ENCODE measurements at places on chromosomes 1 and 21.

GRCh38 chr1:207309745-207310273 lies 11.7 kb upstream of the CD55 start:
- DNase-seq, result peak; percentile 92

DNA sequence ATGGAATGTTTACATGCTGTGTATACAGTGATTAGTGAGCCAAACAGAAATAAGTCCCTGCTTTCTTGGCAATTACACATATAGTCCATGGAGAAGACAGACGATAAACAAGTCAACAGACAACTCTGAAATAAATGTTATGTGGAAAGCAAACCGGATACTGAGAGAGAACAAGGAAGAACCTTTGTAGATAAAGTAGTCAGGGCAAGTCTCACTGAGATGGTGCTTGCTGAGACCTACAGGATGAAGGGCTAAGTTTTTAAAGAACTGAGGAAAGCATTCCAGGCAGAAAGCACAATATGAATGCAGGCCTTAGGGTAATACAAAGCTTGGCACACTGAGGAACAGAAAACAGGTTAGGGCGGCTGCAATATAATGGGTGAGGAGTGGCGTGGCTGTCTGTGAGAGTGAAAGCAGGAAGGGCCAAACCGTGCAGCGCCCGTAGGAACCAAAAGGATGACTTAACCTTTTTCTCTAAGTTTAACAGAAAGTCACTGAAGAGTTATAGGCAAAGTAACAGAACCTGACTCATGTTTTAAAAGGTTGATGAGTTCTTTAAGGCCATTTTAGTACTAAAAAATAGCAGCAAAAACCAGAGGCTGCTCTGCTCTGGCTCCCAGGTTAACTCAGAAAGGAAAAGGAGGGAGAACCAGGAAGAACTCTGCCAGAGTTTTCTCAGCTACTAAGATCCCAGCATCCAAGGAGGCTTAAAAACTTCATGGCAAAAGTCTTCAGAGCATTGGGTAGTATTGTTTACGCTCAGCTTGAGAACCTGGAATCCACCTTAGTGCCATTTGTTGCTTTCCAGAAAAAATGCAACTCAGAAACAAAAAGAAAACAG lies 8.7 kb upstream of the TTF2 start:
- DNase-seq, result peak; percentile 41

- DNase-seq, result no peak
These were observed 757.3 kb downstream of the LTN1 start for GRCh38 chr21:28235169-28235895.

GRCh38 chr1:72567521-72567920 lies 285.2 kb upstream of the NEGR1 start:
- no peak for DNase-seq

DNA sequence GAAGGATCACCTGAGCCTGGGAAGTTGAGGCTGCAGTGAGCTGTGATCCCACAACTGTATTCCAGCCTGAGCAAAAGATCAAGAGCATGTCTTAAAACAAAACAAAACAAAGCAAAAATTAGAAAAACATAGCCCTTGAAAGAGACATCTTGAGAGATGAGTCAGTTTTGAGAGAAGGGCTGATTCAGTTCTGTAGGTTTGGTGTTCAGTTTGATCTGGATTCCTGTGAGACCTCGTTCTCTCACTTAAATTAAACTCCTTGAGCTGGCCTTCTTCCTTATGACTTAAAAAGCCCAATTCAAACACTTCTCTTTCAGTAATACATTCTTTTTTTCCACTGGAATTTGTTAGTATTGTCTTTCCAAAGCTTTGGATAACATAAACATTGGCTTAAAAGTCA lies 164.2 kb downstream of the NRIP1 start:
- DNase-seq, result peak; percentile 53

GRCh38 chr1:203326830-203327683 lies 21.7 kb downstream of the BTG2 start:
- DNase-seq, result peak; percentile 91

DNA sequence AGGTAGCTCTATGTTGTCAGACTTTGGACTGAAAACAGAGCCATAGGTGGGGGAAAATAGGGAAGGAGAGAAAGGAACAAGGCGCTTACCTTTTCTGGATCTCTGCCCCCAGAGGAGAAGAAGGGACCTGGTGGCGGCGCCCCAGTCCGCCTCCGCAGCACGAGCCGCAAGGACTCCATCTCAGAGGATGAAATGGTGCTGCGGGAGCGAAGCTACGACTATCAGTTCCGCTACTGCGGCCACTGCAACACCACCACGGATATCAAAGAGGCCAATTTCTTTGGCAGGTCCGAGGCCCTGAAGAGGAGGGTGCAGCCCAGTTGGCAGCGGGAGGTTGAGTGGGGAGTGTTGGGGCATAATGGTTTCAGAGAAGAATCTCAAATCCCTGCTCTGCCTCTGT lies 18.5 kb upstream of the TMEM222 start:
- DNase-seq, result no peak

DNA sequence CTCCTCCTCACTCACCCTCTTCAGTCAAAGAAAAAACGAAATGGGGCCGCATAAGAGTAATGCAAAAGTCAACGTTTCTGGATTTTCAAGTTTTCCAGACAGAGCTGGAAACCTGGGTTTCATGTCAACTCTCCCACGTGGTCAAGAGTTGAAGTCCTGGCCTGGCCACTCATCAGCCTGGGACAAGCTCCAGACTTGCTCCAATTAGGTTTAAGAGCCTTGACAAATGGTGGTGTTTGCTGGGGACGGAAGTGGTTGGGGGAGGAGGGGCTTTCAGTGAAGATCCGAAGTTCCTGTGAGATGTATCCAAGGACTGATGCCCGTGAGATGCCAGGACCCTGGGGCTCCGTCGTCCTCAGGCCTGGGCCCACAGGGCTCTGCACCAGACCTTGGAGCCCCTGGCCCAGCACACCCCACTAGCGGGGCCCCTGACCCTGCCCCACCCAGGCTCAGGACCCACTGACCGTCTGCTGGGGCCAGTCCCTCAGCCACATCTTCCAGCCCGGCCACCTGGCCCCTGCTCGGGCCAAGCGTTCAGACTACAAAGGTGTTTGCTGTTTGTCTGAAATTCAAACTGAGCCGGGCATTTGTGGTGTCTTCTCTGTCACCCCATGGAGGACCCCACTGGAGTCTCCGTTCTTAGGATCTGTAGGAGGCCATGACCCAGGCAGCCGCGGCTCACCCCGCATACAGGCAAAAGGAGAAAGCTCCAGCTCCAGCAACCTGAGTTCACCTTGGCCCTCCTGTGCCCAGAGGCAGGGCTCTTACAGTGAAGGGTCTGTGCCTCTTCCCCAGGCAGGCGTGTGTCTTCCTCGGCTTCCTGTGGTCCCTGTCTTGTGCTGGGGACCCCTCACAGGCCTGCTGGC lies 53.3 kb downstream of the SIK1 start:
- no peak for DNase-seq

- no peak for DNase-seq
These were observed 227.0 kb downstream of the FGGY start for GRCh38 chr1:59523745-59524450.

DNA sequence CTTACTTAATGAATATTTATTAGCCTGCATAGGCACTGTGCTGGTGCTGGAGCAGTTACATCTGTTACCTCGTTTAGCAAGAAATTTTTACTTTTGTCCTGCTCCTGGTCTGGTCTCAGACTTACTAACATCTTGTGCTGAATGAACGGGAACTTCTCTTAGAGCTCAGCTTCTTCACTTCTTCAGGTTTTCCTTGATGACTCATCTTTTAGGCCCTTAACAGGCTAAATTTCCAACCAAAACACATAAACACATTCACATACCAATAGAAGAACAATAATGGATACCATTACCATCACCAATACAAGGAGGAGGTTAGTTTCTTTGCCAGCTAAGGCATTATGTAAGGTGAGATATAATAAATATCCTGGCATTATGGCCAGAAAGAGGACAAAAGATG lies 68.9 kb downstream of the IFI44 start:
- DNase-seq, result peak; percentile 11

GRCh38 chr1:228058172-228058948 lies 24.1 kb upstream of the ARF1 start:
- no peak for DNase-seq

- DNase-seq, result peak; percentile 83
These were observed 47.1 kb downstream of the MYSM1 start for GRCh38 chr1:58652651-58653184.

DNA sequence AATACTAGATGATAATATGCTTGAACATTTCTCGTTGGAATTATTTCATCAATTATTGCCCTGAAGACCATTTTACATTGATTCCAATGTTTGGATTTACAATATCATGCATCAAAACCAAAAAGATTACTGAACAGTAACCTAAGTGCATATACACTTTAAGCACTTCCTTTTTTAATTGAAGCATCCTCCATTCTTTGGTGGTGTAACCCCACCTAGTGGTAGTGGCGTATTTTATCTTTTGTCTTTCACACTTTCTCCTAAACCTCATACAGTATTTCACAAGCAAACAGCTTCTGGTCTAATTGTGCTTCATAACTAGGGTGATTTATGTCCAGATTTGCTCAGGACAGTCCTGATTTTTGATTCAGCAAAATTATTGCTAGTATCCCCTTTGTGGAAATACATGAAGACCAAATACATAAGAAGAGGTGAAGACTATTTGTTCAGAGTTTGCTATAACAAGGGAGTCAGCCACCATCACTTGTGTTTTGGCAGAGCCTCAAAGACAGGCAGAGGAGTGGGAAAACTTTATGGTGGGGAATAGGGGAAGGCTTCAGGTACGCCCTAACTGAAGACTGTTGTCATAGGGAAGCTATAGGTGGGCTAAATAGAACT lies 3.4 kb upstream of the NVL start:
- peak; percentile 74 for DNase-seq

Measured in kidney tubule cell (primary cell).